ENCODE measurements at places on chromosomes 7 and 10.
A peak's percentile ranks its signal among the peaks of the same experiment; 100 is the strongest.

GRCh38 chr7:4783292-4783652 lies 7.8 kb downstream of the AP5Z1 start:
- DNase-seq, result no peak

DNA sequence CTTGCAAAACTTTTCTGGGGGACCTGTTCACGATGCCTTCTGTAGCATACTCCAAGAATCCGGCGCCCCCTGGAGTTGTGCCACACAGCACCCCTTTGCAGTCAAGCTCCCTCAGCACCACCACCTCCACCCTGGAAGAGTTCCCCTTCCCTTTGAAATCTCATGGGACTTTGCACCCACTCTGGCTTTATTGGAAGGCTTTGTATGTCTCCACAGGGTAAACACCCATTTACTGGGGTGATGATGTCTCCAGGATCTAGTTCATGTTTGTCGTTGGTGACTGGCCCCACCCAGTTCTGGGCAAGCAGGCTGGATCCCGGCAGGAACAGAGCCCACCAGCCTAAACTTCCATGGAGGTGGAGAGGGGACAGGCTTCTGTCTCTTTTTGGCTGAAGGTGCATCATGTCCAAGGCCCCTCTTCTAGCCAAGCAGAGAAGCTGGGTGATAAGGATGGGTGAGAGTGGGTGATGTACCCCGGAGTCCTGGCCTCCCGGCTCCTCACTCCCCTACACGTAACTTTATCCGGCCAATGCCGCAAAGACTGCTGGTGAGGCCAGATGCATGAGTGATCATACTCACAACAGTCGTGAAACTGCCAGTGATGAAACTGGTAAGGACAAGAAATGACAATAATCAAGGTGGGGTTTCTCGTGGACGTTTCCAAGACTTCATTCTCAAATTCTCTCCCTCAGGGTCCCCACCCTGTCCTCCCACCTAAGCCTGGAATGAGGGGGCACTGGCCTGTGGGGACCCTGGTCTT lies 695 bp upstream of the CLDN4 start:
- DNase-seq, result no peak

GRCh38 chr7:152883858-152884257 lies 124.3 kb downstream of the ACTR3B start:
- no peak for DNase-seq

DNA sequence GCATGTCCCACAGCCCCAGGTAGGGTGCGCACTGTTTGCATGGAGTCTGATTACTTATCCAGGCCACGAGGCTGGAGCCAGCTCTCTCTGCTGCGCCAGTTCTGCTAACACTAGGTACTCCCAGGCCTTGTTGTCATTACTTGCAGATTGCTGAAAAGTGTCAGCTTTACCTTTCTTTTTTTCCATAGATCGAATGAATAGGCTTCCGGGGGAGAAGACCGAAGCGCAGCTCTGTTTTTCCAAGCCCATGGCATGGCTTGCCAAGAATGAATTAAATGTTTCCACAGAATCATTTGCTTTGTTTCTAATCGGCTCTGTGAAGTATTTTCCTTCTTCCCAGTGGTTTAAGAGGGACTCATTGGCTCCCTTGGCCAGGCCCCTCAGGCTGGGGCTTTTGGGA lies 285.8 kb downstream of the BMPER start:
- DNase-seq, result no peak

DNA sequence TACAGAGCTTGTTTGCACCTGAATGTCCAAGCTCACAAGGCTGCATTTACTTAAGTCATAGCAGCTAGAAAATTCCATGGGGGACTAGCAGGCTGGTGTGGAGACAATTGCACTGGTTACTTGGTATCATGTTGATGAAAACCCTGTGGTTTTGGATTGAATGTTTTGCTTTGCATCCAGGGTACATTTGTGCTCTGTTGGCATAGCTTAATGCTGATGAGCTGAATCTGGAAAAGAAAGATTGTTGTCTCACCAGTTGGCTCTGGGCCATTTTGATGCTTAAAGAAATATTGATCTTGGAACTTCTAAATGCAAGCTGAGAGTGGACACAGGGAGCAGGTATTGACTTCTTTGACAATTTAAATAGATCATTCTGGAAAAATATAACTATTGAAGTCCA lies 122.5 kb upstream of the MBL2 start:
- DNase-seq, result no peak

DNA sequence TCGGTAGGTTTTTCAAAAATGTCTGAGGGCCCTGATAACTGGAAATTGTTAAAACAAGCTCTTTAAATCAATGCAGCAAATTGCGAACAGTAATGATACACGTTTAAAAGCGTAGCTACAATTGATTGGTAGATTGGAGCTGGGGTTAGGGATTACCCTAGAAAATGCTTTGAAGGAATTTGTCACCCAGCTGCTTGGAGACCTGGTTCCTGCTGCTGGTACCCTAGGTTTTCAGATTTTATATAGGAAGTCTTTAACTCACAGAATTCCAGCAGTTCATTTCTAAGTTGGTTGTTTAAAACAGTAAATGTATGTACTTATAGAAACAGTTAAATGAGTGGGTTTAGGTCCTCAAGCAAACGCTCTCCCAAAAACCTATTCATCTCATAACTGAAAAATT lies 1.5 kb downstream of the HECTD2 start:
- DNase-seq, result no peak

DNA sequence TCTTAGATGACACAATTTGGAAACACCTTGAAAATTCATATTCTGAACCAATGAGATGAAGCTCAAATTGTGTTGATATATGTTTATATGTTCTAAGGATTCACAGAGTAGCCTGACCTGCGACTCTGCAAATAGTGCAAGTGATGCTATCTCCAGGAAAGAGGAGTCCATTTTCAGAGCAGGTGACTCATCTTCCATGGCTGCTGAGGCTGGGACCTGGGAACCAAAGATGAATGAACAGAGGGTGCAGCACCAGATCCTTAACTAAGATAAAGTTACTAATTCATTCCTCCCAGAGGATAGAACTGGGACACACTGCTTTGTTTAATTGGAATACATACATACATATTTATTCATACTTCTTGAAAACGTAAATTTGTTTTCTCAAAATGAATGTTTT lies 240.6 kb upstream of the SEMA3C start:
- DNase-seq, result no peak

DNA sequence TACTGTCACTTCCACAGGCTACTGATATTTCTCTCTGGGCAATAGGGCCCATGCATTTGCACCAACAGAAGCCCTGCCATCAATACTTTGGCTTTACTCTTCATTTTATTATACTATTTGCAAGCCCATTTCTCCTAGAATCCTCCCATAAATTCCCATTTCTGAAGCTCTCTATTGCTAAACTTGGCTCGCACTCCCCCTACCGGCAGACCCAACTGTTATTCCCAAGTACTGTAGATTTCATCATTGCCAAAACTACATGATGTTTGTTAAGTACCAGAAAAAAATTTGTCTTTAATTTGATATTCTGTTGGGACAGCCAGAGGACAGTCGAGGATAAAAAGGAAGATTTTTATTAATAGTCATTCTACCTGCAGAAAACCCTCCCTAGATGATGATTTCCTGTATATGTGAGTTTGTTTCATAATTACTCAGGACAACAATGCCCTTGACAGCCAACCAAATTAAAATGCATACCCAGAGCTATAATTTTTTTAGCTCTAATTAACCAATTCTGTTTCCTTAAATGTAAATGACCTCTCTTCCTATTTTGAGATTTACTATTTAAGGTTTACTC lies 298.6 kb downstream of the REEP3 start:
- peak; percentile 48 for DNase-seq

GRCh38 chr7:91288208-91288824 lies 24.1 kb downstream of the FZD1 start:
- peak; percentile 19 for DNase-seq

All from stimulated activated naive CD8-positive, alpha-beta T cell treated with anti-CD3 and anti-CD28 coated beads, Interleukin-15, Interleukin-2, amounts not matched to agents 100 U/mL and 50 U/mL, for 24 hours (primary cell).